ENCODE measurements at places on chromosomes 16 and 17.

- no peak for DNase-seq
These were observed 111.9 kb downstream of the CDH13 start for GRCh38 chr16:82738699-82739098.

GRCh38 chr17:74240618-74241205, 27.3 kb downstream of the TTYH2 start:
- no peak for DNase-seq

GRCh38 chr17:8698162-8698971, 46.3 kb downstream of the CCDC42 start:
- DNase-seq, result no peak

GRCh38 chr17:61806936-61807335, 56.4 kb downstream of the BRIP1 start:
- no peak for DNase-seq

DNA sequence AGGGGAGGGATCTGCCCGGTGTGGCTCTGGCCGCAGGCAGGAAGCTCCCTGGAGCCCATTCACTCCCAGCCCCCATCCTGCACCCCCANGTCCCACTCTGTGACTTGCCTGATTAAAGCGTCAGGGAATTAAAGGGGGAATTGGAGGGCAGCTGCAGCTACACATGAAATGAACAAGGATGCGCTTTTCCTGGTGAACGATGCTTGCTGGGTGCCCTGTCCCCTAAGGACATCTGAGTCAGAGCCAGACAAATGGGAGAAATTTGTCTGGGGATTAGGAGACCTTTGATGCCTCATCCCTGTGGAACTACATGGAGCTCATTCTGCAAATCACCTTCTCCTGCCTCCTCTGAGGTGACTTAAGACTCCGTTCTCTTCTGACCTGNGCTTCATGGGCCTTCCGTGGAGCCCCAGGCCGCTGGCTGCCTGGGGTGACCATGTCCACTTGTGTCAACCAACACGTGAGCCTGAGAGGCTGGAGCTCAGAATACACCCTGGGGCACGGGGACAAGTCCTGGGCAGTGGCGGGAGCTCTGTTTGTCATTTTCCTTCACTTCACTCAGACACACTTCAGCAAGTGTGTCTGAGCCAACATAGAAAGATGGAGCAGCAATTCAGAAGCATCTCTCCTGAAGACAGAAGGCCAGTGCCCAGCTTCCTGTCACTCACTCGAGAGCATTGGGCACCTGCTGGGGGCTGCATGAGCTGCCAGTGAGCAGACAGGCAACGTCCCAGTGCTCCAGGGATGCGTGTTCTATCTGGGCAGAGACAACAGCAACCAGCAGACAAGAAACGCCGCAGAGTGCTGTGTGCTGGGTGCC, 54.1 kb downstream of the METRNL start:
- DNase-seq, result no peak

DNA sequence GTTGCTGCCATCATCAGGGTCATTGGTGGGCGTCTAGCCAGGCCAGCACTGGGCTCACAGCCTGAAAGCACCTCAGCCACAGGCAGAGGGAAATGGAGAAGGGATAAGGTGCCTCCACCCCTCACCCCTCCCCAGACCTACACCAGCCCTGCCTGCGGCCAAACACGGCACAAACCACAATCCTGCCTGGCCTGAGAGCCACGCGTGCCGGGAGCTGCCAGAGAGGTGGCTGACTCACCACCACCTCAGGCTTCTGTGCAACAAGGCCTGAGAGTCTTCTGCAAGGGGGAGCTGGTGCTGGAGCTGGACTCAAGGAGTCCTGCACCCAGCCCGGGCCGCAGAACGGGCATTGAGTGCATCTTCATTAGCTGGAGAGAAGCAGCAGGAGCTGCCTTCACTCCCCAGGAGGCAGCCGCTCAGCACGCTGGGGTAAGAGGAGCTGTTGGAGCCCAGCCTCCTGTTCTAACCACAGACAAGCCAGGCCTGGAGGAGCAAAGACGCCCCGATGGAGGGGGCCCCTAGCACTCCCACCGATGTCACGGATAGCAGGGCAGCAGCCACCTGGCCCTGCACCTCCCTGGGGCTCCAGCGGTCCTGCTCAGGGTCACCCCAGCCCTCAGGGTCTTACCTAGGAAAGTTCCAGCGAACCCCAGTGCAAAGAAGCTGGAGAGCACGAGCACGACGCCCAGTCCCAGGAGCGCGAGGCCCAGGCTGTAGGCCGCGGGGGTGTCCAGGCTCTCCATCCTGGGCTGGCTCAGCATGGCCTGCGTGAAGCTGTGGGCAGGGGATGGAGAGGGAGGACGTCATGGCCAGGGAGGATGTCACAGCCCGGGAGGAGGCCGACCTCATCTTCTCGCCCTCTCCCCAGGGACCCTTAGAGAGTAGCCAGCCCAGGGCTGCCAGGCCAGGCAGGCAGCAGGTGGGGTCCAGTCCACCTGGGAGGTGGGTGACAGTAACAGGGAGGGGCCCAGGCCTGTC, 16.0 kb upstream of the RASD1 start:
- DNase-seq, result peak; percentile 93

DNA sequence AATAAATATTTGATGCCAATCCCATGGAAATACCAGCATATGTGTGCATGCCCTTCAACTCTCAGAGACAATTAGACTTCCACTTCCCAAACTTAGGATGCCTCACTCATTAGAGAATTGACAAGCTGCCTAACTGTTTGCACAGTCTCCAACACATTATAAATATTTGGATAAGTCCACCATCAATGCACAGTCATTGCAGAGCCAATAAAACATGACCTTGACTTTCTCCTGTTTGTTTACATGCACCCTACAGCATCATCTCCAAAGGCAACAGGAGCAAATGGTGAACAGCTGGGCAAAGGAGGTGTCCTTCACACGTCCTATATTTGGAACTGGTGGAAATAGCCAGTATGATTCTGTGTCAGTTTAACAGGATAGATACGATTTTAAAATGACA, 804.4 kb upstream of the RBFOX1 start:
- DNase-seq, result no peak

DNA sequence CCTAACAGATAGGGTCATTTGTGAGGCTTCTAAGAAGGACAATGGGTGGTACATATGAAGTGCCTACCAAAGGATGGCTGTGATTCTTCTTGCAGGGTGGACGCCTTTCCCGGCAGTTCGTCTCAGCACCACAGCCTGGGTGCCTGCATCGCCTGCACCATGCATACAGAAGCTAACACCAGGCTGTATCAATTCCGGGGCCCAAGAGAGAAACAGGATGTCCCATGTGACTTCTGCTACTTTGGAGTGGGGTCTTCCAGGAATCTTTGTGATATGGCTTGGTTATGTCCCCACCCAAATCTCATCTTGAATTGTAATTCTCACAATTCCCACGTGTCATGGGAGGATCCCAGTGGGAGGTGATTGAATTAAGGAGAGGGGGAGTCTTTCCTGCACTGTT, 251.6 kb upstream of the TNRC6C start:
- no peak for DNase-seq

DNA sequence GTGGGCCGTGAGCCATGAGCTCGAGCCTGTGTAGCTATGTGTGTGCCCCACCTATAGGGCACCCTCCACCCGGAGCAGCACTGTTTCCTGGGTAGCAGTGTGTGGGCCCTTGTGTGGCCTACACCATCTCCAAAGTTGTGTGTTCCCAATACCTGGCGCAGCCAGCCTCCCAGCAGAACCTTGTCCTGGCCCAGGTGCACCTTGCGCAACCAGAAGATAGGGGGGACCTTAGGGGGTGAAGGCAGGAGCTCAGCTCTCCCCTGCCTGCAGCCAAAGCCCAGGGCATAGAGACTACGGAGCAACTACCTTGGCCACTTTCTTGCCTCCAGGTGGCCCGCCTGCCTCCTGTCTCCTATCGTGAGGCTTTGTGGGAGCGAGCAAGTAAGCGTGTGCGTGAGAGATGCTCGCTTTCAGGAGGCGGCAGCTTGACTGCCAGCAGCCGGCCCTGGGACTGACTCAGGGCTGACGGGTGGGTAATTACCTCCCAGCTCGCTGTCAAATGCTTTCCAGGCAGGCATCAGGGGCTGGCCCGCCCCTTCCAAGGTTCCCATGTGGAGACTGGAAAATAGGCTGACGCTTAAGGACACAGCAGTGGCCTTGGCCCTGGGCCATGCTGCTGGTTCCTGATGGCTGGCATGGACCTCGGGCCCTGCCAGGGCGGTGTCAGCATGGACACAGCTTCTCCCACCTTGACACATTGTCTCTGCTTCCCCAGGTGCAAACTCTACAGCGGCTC, 19.0 kb downstream of the TRAF7 start:
- DNase-seq, result no peak

DNA sequence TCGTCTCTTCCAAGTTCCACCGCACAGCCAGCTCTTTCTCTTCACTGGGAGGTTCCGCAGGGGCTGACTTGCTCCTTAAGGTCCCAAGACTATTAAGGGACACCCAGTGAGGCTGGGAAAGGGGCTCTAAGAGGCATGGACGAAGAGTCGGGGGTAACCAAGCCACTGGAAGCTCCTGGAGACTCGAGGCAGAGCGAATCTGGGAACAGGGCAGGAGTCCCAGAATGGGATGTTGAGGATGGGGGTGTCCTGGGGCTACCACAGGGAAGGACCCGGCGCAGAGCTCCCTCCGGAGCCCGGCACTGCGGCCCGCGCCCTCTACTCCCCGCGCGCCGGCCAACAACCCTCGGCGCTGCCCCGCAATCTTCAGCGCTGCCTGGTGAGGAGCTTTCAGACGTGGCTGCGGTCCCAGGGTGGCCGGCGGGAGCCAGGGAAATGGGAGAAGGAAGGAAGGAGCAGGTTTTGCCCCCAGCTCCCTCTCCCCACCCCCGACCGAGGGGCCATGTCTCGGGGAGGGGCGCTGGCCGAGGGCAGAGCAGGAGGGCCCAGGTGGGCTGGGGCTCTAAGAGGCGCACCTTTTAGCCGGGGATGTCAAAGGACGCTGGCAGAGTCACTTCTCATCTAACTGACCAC, 581 bp downstream of the CHST5 start:
- DNase-seq, result no peak

DNA sequence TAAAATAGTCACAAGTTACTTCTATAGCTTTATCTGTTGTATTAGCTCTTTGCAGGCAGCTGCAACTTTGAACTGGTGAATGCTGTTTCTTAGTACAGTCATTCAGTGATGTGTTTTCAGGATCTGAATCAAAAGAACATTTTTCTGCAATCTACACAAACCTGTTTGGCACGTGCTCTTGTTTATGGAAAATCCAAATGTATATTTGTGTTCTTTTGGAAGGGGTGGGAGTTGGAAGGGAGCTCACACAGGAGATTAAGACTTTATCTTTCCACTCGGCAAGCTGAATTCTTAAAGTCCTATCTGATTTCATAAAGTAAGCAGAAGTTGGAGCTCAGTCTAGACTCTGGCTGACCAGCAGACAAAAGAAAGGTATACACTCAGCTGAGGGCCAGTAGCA, 300.2 kb downstream of the MAP2K6 start:
- DNase-seq, result no peak

DNA sequence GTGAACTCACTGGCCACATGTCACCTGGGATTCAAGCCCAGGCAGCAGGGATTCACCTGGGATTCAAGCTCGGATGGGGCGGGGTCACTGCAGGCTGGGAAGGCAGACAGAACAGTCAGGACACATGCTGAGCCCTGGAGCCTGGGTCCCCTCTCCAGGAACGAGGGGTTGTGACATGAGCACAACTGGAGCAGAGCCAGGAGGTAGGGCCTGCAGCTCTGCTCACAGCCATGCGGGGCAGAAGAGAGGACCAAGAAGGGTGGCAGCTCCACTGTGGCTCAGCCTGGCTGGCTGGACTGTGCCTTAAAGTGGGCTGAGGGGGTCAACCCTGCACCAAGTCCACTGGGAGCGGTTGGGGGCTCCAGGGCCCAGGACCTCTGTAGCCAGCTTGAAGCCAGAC, 150.1 kb downstream of the RAB11FIP4 start:
- no peak for DNase-seq

GRCh38 chr17:28130472-28130871, 88.0 kb downstream of the NLK start:
- no peak for DNase-seq

DNA sequence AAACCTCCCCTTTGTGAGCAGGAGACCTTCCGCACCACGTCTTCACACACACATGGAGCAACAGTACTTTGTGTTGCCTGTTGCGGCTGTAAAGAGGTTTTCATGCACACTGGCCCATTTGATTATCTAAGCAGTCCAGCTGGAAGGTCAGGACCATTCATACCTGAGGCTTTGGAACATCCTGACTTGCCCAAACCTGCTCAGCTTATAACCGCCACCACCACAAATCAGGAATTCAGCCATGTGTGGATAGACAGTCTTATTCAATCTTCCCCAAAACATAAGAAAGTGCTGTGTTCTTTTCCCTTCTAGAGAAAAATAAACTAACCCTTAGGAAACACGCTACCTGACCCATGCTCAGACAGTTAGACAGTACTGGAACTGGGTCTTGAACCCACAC, 81.6 kb upstream of the XYLT1 start:
- peak; percentile 31 for DNase-seq

- no peak for DNase-seq
These were observed 95.7 kb downstream of the STX8 start for GRCh38 chr17:9479964-9480363.

DNA sequence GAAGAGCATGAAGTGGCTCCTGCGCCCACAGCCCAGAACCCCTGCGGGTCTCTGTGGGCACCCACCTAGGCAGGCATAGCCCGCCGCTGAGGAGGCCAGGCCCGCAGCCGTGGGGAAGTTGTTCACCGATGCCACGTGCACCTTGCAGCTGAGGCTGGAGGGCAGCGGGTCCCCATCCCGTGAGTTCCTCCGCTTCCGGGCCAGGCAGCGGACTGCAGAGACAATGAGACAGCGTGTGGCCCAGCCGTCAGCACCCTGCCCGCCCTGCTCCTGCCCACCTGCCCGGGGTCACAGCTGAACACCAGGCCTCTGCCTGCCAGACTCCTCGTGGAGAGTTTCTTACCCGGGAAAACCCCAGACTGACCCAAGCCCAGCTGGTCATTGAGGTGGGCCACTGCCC, 5.5 kb downstream of the MVD start:
- DNase-seq, result no peak

GRCh38 chr17:17376362-17376761, 73.2 kb downstream of the NT5M start:
- no peak for DNase-seq

GRCh38 chr17:4591529-4591928, 7.2 kb downstream of the SMTNL2 start:
- no peak for DNase-seq

DNA sequence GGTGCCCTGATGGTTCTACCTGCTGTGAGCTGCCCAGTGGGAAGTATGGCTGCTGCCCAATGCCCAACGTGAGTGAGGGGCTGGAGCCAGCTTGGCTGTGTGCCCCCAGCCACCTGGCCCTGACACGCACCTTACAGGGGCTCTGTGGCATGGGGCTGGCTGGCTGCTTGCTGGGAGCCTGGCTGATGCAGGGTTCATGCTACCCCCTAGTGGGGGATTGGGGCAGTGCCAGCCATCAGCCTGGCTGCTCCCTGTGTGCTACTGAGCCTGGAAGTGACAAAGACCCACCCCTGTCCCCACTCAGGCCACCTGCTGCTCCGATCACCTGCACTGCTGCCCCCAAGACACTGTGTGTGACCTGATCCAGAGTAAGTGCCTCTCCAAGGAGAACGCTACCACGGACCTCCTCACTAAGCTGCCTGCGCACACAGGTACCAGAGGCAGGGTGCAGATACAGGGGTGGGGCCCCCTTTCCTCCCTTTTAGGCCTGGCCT, 5.7 kb downstream of the GRN start:
- DNase-seq, result peak; percentile 18
